NCI-H510A (cell line): ENCODE measurements at places on chromosomes 1 and 21.
A peak's percentile ranks its signal among the peaks of the same experiment; 100 is the strongest.

DNA sequence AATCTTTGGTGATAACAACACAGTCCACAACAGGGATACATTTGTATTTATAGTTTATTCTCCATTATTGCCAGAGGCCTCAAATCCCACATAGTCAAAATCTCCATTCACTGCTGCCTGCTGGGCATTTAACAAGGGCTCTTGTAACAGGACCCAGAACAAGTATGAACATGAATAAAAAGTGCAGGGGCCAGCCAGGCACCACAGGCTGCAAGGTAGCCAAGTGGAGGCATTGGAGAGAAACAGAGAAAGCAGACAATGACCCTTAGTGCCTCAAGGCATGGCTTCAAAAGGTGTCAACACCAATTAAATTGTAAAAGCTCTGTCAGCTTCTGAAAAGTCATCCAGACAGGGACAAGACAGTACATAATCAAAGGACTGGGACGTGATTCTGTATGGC is 116.8 kb downstream of the ATP6V1G3 start:
- no peak for DNase-seq

DNA sequence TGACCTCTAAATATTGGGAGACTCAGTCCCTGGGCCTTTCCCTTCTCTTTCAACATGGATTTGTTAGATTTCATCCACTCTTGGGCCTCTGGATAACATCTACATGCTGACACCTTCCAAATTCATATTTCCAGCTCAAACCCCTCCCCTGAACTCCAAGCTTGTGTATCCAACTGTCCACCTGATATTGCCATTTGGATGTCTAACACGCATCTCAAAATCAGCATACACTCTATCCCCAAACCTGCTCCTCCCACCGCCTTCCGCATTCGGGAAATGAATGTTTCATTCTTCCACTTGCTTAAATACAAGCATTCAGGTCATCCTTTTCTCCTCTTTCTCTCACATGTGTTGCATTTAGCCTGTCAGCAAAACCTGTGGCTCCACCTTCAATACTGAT is 17.5 kb upstream of the KAZN start:
- no peak for DNase-seq

- peak; percentile 78 for DNase-seq
Observed at GRCh38 chr1:153774780-153775457, at the start of gene SLC27A3. Gene SLC27A3, plus strand, starts transcription at chr1:153775407. Its CDS starts 91 bp downstream, at chr1:153775498.

DNA sequence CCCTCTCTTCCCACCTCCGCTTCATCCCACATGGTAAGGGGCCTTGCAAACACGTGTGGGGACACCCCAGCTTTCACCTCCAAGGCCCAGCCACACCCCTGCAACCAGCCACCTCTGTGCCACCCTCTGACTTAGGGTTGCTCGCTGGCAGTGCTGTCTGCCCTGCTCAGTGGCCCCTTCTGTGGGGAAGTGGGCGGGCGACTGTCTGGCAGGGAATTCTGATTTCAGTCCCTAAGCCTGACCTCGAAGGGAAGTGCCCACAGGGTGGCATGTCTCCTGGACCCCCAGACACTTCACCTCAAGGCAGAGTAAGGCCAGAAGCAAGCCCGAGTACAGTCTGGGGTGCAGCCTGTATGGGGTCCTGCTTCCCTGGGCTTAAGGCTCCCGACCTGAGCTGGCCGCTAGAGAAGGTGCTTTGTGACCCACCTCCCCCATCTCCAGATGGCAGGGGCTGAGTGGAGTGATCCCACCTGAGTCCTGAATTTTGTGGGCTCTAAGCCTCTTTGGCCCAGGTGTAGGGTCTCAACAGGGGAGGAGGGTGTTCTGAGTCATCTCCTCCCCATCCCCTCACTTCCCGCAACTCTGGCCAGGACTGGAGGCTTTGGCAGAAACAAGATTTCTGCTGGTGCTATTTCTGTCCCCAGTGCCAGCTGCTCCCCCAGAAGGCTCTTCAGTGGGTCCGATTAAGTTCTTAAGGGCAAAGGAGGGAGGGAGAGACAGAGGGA is 7.0 kb downstream of the RD3 start:
- no peak for DNase-seq

- no peak for DNase-seq
Observed at GRCh38 chr1:213883618-213884017, 104.2 kb upstream of the PROX1 start.

GRCh38 chr1:155794605-155795245 is 62.3 kb downstream of the GON4L start:
- DNase-seq, result no peak

DNA sequence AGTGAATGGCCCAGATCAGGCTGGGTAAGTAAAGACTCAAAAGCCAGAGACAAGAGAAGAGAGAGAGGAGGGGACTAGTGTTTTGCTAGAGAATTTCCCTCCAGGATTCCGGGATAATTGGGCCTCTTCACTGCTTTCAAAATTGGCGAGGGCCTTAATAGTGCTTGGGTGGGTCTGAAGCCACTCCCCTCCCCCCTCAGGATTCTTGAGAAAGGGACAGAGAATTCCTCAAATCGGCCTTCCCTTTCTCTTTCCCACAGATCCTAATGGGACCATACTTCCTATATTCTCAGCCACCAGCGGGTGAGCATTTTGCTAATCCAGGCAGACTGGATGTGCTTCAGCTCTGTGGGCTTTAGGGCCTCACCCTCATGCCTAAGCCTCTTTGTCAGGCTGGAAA is 11.9 kb downstream of the SFN start:
- DNase-seq, result no peak

DNA sequence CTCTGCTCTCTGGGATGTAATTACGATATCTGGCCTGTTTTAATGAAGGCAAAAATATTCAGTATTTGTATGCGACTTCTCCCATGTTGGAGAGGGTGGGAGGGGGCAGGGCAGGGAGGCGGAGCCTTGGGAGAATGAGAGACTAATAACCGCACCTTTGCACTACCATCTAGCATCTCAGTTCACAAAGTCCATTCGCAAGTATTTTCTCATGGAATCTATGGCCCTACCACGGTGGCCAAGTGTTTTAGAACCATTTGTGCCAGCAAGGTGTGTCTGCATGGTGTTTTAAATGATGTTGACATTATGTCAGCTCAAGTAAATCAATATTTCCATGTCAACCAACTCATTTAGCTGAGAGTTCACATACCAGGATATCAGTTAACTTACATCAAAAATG is 14.3 kb upstream of the BLACAT1 start:
- no peak for DNase-seq

GRCh38 chr1:78061825-78062523 is 16.2 kb downstream of the GIPC2 start:
- DNase-seq, result no peak

DNA sequence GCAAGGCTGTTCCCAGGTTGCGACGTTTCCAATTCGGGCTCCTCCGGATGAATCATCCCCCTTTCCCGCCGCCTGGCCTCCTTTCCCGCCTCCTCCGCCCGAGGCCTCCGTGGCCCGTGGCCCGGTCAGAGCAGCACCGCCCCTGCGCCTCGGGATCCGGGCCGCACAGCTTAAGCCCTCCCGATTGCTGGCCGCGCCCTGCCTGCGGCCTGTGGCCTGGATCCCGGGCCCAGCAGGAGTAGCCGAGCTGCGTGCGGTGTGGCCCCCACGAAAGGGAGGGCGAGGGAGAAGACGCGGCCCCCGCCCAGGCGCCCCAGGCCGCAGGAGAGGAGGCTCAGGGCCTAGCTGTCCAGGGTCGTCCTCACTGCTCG is 1.0 kb downstream of the TMEM200B start:
- no peak for DNase-seq

DNA sequence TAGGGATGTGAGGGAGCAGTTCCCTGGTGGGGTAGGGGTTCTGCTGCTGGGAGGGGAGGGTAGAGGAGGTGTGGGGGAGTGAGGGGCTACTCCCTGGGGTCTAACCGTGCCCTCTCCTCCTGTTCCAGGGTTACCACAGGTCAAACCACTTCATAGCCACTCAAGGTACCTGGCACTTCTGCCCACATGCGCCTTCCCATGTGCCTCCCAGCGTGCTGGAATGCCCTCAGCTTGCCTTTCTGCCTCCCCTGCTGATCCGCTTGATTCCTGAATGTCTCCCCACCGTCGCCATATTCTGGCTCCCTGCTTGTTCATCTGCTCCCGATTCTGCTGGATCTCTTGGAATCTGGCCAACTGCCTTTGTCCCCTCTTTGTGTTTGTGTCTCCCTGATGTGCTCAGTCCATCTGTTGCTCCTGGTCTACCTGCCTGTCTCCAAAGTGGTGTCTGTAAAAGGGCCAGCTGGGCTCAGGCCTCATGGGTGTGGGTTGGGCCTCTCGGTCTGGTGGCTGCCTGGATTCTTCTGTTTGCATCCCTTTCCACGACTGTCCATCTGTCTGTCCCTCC is 74.4 kb downstream of the PTPRU start:
- DNase-seq, result no peak

DNA sequence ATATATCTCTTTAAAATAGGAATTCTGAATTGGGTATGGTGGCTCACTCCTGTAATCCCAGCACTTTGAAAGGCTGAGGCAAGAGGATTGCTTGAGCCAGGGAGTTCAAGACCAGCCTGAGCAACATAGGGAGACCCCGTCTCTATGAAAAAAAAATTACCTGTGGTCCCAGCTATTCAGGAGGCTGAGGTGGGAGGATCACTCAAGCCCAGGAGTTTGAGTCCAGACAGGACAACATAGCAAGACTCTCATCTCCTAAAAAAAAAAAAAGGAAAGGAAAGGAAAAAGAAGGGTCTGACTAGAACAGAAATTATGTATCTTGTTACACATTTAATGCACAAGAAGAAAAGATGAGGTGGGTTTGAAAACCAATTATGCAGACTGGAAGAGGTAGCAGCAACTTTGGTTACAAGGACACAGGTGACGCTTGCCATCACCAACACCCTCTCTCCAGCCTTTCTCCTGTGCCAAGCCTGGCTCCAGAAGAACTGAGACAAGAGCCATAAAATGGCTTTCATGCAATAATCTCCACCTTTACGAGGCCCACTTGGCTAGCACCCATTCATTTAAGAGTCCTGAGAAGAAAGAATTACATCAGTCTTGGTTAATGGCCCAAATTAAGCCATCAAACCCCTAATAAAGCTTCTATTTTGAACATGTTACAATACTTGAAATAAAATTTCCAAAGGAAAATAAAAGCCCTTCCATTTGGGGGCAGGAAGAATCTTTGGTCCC is 4.8 kb upstream of the SELENBP1 start:
- DNase-seq, result no peak

DNA sequence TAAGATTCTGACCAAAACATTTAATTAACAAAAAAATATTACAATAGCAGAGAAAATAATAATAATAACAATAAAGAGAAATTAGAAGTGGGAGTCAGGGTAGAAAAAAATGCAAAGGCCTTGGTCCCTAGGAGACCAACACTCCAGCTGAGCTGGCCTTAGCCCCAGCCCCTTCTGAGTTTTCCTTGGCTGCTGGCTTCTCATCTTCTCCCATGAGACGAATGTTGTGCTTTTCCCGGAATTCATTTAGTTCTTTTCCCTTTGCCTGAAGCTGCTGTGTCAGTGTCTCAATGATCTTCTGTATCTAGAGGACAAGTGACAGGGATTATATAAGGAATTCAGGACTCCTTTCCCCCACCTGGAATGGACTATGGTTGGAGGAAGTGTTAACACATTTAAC is 2.4 kb downstream of the KLHDC9 start:
- DNase-seq, result no peak

- DNase-seq, result no peak
Observed at GRCh38 chr1:153985341-153985912, 712 bp downstream of the RAB13 start.

- DNase-seq, result no peak
Observed at GRCh38 chr1:20080441-20081352, 10.7 kb downstream of the PLA2G5 start.

DNA sequence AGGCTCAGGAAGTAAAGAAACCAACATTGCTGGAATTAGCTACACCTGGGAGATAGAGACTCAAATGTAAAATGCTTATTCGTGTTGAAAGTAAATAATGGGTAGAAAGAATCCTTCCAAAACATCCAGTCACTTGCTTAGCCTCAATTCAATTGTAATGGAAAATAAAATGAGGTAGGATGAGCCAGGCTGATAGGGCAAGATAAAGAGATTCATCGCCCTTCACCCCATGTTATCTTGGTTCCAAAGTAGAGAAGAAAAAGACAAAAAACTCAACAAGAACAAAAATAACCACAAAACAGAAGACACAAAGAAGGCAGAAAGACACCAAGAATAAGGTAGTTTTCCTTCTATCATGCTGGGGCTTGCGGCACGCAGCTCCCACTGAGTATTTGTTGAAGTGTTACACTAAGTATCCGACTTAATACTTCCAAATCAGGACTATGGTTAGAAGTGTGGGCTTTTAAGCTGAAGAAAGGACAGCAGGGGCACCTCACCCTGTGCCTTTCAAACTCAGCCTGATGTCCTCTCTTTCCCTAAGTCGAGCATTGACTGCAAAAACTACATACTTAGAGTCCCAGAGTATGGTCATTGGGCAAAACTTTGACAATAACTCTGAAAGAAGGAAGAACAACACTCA is 202.1 kb downstream of the VAV3 start:
- DNase-seq, result no peak

- DNase-seq, result no peak
Observed at GRCh38 chr1:110680036-110680735, 5.4 kb upstream of the KCNA3 start.

GRCh38 chr21:42637267-42638041 is 16.0 kb upstream of the PDE9A start:
- DNase-seq, result no peak

- no peak for DNase-seq
Observed at GRCh38 chr21:17492415-17493168, 20.3 kb upstream of the CXADR start.

GRCh38 chr21:36350282-36350910 is 30.4 kb downstream of the MORC3 start:
- DNase-seq, result no peak
